ENCODE measurements at places on chromosomes 5 and 9.
A peak's percentile ranks its signal among the peaks of the same experiment; 100 is the strongest.

DNA sequence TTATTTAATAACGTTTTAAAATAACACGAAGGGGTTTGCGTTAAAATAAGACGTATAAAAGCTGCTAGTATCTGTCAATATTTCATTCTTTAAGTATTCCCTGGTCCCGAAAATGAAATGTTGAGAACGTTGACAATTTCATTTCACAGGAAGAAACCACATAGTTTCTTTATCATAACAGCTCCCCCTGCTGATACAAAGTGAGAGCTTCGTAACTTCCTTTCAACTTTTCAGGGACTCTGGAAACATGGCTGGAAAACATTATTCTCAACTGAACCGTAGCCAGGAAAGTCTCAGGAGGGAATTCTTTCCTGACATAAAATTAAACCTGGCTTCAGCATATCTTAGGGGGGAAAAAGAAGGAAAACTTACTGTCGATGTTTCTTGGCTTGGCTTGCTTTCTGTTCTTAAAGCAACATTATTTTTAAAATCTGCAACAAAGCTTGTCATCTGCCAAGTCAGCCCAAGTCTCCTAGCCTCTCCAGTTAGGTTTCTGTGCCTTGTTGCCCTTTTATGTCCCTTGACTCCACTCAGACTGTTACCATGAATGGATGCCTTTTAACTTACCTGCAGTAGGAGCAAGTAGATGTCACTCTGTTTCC is 122.9 kb upstream of the DAB2 start:
- DNase-seq = peak; percentile 59

GRCh38 chr9:73030370-73031030 is 77.6 kb upstream of the ALDH1A1 start:
- DNase-seq = no peak

DNA sequence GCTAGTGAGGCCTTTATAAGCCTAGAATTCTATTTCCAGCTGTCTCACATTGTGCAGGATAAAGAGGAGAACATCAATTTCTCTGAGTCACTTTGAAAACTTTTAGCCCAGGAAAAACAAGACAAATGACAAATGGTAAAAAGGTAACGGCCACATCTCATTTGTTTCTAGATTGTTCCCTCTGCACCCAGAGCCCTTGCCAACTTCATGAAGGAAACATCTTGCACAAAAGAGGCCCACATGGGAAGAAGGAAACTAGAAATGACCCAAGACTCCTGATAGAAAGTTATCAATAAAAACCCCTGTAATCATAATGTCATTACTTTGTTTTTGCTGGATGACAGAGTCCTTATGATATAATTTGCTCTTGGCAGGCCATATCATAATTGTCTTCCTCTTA is 5.3 kb downstream of the DPYSL3 start:
- no peak for DNase-seq

DNA sequence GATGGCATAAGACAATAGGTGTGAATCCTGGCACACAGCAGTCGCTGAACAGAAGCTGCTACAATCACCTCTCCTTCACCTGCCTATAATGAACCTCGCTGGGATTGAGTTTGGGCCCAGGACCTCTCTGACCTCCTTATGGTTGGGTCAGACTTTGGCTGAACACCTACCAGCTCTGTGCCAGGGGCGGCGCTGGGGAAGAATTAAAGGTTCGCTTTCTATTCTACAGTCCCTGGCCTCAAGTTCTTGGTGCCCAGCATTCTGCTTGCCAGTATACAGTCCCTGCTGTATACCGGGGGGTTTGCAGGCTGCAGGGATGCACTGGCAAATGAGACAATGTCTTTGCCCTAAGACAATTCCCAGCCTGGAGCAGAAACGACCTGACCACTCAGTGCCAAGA is 895 bp upstream of the STRBP start:
- no peak for DNase-seq

- DNase-seq = peak; percentile 66
Observed at GRCh38 chr5:95841914-95842812, 19.6 kb upstream of the GLRX start.

DNA sequence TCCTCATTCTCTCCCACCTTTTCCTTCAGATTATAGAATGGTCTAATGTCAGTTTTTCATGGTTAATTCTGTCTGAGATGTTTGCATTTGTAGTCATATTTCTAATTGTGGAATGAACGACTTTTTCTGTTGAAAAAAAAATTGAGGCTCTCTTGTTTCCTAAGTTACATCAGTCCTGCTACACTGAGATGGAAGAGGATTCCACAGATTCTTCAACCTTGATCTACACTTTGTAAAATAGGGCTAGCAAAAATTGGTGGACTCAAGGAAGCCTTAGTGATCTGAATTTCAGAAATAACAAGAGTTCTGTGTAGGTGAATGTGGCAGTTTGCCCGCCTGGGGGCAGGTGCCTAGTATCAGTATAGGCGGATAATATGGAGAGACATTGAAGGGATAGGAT is 51.9 kb downstream of the ERBIN start:
- no peak for DNase-seq

DNA sequence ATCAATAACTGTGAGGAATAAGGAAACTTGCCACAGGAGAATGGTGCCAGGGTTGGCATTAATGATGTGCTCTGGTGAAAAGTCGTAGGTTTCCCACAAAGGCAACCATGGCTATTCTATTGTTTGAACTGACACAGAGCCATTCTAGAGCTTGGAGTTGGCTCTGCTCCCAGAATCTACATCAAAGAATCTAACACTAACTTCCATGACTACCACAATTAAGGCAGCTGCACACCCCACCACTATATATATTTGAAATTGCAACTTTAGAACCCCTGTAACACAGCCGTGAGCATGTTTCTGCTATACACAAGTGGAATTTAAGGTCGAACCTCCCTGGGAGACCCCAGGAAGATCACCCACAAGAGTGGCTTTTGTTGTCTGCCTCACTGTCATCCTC is 89.7 kb upstream of the CCDC152 start:
- no peak for DNase-seq

GRCh38 chr5:171268700-171269620 is 40.1 kb upstream of the TLX3 start:
- DNase-seq = no peak

- DNase-seq = no peak
Observed at GRCh38 chr9:109506097-109506712, 8.1 kb upstream of the PTPN3 start.

GRCh38 chr9:117795271-117795670 is 91.1 kb downstream of the TLR4 start:
- no peak for DNase-seq

All from adrenal gland (tissue), 19 donors.